ENCODE measurements at places on chromosomes 5 and 9.

GRCh38 chr5:62450259-62450658 lies 37.7 kb downstream of the IPO11 start:
- DNase-seq = no peak

GRCh38 chr9:18849890-18850677 lies 182.9 kb downstream of the SAXO1 start:
- no peak for DNase-seq

DNA sequence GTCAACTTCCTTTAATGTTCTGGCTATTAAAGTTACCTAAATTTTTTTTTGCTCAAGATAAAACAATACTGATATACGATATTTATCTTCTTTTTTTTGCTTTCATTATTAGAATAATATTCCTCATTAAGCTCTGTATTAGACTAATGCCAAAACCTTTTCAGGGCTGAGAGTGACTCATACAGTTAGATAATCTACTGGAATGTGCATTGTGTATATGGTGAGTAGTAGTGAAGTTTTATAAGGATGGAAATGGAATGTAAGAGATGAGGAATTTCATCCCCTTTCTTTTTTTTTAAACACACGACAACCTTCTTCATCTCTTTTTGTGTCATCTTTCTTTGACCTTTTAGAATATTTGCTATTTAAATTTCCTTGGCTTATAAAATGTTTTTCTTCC lies 268.6 kb downstream of the ISL1 start:
- DNase-seq = no peak

GRCh38 chr9:87167582-87167981 lies 220.3 kb upstream of the GAS1 start:
- no peak for DNase-seq

DNA sequence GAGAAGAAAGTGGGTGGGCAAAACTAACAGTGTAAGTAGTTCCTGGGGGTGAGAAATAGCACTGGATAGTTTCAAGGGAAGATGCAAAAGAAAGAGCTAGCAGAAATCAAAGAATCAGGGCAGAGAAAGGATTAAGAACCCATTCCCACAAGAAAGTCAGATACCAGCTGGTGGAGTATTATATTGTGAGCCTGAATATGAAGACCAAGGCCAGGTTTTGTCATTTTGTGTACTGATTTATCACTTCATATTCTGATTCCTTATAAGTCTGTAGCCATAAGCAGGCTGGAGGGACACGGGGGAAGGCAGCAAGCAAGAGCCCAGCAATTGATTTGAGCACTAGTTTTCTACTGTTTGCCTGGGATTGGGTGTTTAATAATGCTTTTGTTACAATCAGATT lies 80.2 kb downstream of the FREM1 start:
- no peak for DNase-seq

DNA sequence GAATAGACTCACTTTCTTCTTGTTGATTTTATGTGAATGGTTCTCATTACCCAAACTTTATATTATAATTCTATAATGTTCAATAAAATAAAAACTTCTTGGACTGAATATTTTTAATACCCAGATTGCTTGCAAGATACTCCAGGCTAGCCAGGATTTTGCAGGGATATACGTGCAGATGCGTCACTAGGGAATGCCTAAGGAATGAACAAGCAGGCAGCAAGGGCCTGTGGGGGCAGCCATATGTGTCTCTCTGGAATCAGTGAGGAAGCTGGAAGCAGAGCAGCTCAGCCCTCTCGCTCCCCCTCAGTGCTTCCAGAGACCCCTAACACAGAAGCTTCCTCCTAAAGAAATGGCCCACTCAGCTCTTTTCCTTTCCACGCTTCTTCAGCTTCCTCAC lies 457.4 kb downstream of the CCDC171 start:
- DNase-seq = no peak

- DNase-seq = peak; percentile 39
These were observed 122.1 kb upstream of the MAP3K1 start for GRCh38 chr5:56693220-56693579.

DNA sequence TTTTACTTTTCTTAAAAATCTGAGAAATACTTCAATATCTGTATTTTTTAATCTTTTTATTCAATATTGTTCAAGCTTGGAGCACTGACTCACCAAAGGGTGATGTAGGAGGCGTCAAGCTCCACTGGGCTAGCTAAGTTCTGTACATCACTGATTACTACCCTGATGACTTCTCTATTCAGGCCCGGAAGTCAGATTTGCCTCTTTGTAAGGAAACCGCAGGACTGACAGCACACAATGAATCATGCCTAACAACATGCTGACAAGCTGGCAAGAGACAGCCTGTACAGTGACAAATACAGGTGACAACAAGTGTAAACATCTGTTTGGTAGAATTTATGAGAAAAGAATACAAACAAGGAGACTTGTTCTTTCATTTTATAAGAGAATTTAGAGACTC lies 627.9 kb upstream of the RORB start:
- DNase-seq = peak; percentile 15

GRCh38 chr5:2529371-2530092 lies 221.9 kb downstream of the IRX2 start:
- no peak for DNase-seq

- no peak for DNase-seq
These were observed 78.6 kb upstream of the TBC1D9B start for GRCh38 chr5:179986328-179986727.

DNA sequence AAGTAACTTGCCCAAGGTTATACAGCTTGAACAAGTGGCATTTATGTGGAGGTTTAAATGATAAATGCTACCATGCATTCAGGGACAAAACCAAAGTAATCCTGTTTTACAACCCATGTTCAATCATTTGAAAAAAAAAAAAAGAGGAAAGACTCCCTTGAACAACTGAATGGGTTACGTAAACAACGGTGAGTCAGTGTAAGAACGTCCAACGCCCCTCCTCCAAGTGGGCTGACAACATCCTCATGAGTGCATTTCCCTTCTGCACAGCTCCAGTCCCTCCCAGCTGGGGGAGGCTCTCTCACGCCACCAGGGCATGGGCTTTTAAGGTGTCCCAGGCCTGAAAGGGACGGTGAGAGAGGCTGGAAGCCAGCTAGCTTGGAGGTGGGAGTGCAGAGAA lies 90.0 kb downstream of the PRRT1B start:
- peak; percentile 66 for DNase-seq

GRCh38 chr5:135034236-135034962 lies 371 bp upstream of the PITX1 start:
- no peak for DNase-seq

- no peak for DNase-seq
These were observed 43.1 kb downstream of the TNFAIP8 start for GRCh38 chr5:119398727-119399466.

DNA sequence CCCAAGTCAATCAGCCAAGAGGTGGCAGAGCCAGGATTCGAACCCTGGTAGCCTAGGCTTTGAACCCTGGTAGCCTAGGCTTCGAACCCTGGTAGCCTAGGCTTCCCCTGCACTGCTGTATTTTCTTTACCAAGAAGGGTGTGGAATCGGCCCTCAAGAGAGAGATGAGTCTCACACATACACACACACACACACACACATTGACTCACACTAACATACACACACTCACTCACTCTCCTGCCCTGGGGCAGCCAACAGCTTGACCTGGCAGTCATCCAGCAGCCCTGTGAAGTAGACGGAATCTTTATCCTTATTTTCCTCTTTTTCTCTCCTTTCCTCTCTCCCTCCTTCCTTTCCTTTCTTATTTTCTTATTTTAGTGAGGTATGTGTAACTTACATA lies 55.4 kb upstream of the RPL26L1 start:
- DNase-seq = no peak

DNA sequence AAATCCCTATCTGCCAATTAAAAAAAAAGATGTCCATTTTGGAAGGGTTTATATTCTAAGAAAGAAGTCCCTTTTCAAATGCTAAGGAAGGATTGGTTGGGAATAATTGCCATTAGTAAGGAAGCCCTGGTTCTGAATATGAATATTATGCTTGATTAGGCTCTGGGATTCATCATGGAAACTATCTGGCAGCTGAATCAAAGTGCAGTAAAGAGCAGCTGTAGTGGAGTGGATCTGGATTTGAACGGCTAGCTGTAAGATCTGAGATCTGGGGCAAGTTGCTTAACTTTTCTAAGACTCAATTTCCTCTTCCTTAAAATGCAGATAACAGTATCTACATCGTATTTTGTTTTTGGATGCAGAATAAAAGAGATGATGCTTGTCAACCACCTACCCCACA lies 10.5 kb downstream of the IL12B start:
- DNase-seq = no peak

GRCh38 chr5:41345295-41345694 lies 132.0 kb upstream of the C6 start:
- no peak for DNase-seq

DNA sequence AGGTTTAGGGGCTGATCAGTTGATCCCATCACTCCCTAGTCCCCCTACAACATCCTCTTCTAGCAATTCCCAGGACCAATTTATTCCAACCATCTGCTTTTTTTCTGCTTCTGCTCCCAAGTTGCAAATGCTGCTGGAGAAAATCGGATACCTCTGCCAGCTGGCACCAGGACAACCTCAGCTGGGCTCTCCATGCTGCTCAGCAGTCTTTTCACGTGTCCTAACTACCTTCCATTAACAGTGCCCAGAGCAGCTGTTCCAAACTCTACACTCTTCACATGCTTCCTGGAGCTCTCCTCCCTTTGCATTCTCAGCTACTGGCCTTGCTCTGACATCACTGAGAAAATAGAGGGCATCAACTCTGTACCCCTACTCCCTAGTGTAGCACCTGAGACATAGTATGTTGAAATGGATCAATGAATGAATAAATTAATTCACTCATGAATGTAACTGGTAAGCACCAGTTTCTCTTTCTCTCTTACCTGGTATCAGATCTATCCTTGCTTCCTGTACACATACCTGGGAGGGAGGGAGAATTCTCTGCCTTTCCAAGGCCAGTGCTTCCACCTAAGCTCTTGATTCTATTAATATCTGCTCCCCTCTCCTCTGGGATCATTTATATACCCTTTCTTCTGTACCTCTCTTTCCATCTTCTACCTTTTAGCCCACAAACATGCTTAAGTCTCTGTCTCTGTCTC lies 191.0 kb downstream of the RAB3C start:
- no peak for DNase-seq

DNA sequence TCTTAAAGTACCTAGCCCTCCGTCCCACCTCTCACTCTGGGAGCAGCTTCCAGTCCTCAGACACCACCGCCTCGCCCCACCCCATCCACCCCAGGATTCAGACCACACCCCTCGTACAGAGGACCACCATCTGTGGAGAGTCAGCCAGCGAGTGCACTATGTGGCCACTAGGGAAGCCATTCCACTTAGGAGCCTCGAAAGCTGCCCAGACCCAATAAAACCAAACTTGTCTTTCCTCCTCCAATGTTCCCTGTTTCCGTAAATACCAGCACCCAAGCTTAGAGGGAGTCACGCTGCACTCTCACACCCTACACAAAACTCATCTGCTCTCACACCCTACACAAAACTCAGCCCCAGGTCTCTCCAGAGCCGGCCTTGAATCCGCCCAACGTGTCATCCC lies 1.9 kb downstream of the GCNT4 start:
- DNase-seq = no peak

DNA sequence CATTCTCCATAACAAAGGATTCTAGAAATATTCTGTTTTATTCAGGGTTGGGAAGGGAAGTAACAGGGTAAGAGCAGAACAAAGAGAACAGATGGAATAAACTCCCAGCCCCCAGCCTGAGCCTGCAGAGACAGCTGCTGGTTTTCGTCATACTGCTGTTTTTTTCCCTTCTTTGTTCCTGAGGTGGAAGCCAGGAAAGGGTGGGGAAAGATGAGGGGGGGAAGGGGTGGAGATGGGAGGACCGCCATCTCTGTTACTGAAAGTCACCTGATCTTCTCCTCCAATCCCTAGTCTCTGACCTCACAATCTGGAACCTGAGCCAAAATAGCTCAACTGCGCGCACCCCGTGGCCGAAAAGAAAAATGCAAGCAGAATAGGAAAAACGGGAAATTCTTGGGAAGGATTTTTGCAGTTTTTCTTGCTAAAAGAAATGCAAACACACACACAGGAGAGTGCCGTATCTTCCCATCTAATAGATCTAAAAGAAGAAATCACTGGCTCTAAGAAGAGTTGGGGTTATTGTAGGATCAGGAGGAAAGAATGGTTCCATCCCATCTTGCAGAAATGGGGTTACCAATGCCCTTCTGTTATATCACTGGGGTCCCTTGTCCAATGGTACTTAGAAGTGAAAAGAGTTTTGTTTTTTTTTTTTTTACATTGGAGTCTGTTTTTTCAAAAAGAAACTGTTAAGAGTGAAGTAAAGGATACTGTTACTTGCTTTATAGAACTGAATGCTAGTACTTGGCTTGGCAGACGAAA lies 57.9 kb downstream of the DIAPH1 start:
- no peak for DNase-seq

GRCh38 chr5:6349387-6349786 lies 29.0 kb downstream of the MED10 start:
- no peak for DNase-seq

DNA sequence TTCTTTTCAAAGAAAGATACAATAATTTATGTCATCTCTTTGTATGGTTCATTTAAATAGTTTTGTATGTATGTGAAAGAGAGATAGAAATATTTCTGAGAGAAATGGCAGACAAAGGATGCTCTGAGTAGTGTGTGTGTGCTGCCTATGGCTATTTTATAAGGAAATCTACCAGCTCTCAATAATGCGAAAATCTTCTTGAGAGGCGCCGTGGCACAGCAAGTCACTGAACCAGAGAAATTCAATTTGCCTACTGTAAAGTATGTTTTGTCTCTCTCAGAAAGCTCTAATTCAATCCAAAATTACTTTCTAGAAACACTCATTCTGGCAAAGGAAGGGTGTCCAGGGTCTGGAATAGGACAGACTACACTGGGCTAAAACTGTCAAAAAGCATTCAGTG lies 1981.1 kb downstream of the EFNA5 start:
- no peak for DNase-seq

DNA sequence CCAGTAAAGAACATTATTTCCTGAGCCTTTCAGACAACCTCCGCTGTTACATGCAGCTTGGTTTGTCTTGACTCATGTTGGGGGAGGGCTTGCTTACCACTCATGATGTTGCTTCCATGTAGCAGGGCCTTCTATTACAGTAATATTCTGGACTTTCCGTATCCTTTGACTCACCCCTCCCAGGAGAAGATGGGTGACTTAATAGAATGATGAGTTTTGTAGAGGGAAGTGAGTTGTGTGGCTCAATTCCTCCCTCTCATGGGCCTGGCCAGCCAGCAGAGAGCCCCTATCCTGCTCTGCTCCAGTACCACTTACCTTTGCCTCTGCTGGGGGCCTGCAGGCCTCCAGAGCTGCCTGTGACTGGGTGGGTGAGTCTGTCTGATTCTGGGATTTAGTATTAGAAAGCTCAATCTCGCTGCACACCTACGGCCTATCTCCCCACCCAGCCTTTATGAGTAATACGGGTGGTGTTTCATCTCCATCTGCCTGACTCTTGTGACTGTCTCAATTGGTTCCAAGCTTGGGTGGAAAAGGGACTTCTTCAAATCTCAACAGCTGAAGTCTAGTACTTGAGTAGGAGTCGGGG lies 52.6 kb upstream of the KLF9 start:
- DNase-seq = peak; percentile 41

- DNase-seq = no peak
These were observed 124.0 kb upstream of the TAF11L2 start for GRCh38 chr5:17373814-17374556.

GRCh38 chr9:82613498-82613897 lies 449.4 kb downstream of the RASEF start:
- no peak for DNase-seq

Measured in stimulated activated CD8-positive, alpha-beta memory T cell treated with anti-CD3 and anti-CD28 coated beads, Interleukin-15, amount 100 ng/mL, for 48 hours (primary cell).